Activated T-cell treated with anti-CD3 and anti-CD28 coated beads for 4 hours (primary cell): ENCODE measurements at places on chromosomes 16 and 17.
A peak's percentile ranks its signal among the peaks of the same experiment; 100 is the strongest.

DNA sequence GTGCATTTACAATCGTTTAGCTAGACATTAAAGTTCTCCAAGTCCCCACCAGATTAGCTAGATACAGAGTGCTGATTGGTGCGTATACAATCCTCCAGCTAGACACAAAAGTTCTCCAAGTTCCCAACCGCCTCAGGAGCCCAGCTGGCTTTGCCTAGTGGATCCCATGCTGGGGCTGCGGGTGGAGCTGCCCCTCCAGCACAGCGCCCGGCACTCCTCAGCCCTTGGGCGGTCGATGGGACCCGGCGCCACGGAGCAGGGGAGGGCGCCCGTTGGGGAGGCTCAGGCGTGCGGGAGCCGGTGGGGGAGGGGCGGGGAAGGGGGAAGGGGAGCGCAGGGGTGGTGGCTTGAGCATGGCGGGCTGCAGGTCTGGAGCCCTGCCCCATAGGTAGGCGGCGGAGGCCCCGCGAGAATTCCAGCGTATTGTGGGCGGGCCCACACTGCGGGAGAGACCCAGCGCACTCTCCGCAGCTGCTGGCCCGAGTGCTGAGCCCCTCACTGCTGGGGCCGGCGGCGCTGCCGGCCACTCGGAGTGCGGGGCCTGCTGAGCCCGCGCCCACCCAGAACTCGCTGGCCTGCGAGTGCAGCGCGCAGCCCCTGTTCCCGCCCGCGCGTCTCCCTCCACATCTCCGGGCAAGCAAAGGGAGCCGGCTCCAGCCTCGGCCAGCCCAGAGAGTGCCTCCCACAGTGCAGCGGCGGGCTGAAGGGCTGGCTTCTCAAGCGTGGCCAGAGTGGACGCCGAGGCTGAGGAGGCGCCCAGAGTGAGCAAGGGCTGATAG, 907.5 kb downstream of the CDH8 start:
- DNase-seq: no peak

DNA sequence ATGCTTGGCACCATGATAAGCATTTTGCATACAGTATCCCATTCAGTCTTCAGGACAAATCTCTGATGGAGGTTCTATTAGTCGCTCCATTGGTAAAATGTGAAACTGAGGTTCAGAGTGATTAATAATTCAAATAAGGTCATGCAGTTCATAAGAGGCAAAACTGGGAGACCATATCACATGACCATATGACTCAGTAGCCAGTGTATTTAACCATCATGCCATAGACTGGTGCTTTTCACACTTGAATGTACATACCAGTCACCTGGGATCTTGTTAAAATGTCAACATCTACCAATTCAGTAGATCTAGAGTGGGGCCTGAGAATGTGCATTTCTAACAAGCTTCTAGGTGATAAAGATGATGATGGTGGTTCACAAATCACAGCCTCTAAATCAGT, 4.3 kb downstream of the ACSM3 start:
- DNase-seq: no peak

DNA sequence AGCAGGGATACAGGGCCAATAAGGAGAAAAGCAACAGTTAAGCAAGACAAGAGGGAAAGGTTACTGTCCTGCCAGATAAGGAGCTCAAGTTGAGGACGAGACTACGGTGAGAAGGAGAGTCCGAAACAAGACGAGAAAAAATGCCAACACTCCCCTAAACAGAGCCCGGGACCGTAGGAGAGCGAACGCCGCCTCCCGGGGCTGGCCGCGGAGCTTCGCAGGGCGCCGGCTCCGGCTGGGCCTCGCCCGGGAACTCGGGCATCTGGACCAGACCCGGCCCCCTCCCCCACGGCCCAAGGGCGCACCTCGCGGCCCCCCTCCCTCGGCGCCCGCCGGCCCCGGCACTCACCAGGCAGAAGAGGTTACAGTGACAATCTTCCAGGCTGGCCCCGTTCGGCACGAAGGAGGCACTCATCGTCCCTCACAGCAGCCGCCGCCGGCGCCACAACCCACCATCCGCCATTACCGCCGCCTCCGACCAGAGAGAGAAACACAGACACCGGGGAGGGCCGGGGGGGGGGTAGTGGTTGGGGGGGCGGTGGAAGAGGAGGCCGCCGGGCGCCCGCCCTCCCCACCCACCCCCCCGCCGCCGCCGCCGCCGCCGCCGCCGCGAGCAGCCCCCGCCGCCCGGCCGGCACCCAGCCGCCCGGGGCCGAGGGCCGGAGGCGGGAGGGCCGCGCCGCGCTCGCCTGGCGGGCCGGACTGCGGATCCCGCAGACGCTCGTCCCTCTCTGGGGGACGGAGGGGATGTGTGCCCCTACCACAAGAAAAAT, at the start of gene MED13:
Gene MED13 (minus strand): TSS at position 488 of the 773 bp plus-strand sequence. CDS start 73 bp downstream, at position 415.
- DNase-seq: peak; percentile 49

- no peak for DNase-seq
These were observed 324.2 kb downstream of the PMP22 start for GRCh38 chr17:14940938-14941265.

- DNase-seq: no peak
These were observed 123.9 kb downstream of the C16orf78 start for GRCh38 chr16:49497466-49497865.
